Stimulated activated CD8-positive, alpha-beta memory T cell treated with anti-CD3 and anti-CD28 coated beads, Interleukin-7, amount 100 ng/mL, for 24 hours (primary cell): ENCODE measurements at places on chromosomes 3 and 15.

GRCh38 chr3:117011687-117012250 lies 302.2 kb downstream of the TUSC7 start:
- no peak for DNase-seq

DNA sequence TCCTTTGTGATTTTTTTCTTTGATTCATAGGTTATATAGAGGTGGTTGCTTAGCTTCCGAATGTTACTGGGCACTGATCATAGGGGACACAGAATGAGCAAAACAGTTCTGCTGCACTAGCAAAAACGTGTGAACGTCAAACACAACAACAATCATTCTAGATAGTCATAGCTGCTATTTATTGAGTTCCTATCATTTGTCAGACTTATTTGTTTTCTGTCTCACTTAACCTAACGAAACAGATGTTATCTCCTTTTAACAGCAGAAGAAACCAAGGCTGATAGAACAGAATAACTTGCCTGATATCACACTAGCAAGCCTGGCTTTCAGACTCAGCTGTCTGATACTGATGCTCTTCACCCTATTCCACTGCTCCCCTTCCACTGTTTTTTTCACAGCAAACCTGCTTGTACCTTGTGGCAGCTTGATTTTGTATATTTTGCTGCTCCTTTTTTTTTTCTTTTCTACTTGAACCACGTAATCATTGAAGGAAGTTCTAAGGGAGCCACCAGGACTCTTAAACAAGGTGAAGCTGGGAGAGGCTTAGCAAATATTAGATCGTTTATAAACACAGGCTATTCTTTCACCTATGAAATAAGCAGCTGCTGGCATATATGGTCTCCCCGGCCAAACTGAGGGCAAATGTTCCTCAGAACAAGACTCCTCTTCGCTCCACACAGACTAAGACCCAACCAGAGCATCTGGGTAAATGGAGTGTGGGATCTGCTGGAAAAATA lies 78.8 kb downstream of the MCF2L2 start:
- no peak for DNase-seq

DNA sequence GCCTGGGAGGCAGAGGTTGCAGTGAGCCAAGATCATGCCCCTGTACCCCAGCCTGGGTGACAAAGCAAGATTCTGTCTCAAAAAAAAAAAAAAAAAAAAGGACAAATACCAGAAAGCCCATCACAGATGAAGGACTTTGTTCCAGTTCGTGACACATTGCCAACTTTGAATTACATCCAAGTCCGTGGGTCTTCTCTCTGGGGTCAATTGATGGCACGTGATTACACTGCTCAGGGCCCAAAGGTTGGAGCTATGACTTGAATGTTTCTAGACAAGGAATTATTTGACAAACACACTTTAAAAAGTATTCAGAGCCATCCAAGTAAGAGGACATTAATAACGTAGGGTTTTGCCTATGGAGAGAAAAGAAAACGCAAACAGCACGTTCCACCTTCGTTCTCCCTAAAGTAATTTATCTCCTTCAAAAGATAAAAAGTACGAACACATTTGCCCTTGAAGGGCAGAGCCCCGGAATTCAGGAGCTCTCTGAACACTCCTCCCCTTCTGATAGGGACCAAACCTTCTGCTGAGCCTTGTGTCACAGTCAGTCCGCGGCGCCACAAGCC lies 31.3 kb upstream of the ST3GAL6 start:
- no peak for DNase-seq

DNA sequence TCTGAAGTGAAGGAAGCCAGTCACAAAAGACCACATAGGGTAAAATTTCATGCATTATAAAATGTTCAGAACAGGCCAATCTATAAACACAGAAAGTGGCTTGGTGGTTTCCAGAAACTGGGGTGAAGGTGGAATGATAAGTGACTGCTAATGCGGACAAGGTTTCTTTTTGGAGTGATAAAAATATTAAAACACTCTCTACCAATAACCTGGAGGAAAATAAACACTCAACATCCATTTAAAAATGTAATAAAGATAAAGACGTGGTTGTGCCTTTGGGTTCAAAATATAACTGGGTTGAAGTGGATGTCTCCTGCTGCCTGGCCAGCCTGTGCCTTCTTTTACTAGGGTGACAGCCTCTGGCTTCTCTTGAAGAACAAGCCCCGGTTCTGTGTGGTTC lies 70.9 kb upstream of the GCNT3 start:
- no peak for DNase-seq

GRCh38 chr3:38578551-38578950 lies 70.9 kb downstream of the SCN5A start:
- no peak for DNase-seq

DNA sequence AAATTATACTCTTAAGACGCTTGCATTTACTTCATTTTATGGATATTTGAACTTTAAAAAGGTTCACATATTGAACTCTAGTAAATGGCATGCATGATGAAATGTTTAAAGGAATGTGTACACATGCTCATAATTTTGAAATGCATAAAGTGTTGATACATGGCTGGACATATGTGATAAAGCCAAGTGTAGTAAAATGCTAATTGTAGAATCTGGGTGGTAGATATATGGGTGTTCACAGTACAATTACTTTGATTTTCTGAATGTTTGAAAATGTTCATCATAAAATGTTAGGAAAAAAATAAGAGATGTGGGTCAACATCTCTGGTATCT lies 4.2 kb upstream of the EFHB start:
- DNase-seq, result no peak

DNA sequence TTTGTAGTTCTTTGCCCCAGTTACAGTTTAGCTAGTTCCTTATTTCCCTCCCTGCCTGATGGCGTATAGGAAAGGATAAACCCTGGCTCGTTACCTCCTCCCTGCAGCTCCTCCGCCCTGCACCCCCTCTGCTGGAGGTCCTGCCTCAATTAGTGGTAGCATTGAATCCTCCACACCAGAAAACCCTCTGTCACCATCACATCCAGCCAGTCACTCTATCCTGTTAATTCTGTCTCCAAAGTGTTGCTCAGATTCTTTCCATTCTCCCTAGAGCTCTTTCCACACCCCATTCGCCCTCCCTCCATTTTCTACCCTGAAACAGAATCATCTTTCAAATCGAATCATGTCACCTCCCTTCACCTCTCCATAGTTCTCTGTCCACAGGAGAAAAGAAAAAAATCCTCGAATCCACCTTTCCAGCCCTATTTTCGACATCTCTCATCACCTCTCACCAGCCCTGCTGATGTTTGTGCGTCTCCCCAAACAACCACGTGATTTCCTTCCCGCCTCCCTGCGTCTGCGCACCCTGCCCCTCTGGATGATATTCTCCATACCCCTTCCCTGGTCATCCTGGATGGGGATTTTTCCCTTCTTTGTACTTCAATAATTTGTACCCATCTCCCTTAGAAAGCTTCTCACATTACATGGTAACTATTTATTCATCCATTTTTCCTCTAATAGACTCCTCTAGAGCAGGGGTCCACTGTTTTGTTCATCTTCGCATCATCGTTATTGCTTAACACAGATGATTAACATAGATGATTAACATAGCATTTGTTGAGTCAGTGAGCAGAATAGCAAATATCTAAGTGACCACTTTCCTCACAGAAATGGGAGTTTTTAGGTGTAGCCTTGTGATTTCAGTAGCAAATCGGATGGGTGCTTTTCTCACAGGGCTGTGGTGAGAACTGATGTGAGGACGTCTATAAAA lies 37.1 kb downstream of the MAP3K13 start:
- DNase-seq, result no peak

DNA sequence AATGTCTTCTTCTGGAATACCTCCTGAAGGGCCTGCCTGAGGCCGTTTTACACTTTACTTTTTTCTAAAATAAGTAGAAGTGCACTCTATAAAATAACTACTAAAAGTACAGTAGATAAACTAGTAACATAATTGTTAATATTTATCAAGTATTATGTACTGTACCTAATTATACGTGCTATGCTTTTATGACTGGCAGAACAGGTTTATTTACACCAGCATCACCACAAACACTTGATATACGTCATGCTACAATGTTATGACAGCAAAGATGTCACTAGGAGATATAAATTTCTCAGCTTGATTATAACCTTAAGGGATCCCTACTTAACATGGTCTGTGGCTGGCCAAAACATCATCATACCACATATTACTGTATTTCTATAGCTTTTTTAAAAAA lies 29.4 kb downstream of the DLG1 start:
- DNase-seq, result no peak

GRCh38 chr3:184563561-184563925 lies 2.0 kb downstream of the EPHB3 start:
- no peak for DNase-seq

GRCh38 chr3:51379301-51379700 lies 5.8 kb upstream of the MANF start:
- DNase-seq, result no peak

GRCh38 chr15:34154725-34155204 lies 52.9 kb downstream of the PGBD4 start:
- DNase-seq, result no peak

DNA sequence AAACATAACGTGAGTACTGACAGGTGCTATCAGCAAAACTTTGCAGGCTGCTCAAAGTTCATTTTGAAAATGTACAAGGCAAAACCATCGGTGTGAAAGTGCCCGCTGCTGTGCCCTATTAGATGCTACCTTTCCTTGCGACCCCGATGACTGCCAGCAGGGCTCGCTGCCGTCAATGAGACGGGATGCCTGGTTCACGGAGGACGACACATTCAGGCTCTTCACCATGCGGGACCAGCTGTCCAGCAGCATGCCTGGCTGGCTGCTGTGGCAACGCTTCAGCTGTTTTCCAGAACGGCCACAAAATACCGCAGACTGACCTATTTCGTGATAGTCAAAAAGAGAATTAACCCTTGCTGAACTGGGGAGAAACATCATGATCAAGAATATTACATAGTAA lies 92.7 kb upstream of the OCA2 start:
- no peak for DNase-seq
